ENCODE measurements at places on chromosomes 3 and 15.

DNA sequence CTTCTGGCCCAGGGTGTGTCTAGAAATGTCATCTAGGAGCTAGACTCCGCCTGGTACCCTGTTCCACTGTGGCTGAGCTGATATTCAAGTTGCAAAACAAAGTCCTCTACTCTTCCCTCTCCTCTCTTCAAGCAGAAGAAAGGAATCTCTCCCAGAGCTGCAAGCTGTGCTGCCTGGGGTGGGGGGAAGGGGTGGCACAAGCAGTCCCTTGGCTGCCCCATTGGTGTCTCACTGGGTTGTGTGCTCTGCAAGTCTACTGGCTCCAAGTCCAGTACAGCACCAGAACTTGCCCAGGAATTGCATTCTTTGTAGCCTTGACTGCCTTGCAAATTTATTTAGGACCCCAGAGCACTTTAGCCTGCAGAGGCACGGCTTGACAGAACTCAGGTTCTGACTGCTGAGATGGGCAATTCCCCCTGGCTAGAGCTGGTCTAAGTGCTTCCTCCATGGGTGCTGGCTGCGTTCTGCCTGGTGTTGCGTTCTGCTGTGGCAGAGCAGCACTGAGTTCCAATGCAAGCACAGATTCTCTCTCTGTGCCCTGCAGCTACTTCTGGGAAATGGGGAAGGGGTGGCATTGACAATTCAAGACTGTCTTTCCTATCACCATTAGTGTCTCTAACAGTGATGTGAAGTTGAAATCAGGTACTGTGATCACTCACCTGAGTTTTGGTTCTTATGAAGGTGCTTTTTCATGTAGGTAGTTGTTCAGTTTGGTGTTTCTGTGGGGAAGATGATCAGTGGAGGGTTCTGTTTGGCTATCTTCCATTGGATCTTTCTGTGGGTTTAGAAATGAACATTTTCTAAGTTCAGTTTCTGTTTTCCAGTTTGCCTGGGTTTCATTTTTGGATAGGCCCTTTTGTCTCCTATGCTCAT is 39.5 kb downstream of the OXSR1 start:
- DNase-seq = no peak

DNA sequence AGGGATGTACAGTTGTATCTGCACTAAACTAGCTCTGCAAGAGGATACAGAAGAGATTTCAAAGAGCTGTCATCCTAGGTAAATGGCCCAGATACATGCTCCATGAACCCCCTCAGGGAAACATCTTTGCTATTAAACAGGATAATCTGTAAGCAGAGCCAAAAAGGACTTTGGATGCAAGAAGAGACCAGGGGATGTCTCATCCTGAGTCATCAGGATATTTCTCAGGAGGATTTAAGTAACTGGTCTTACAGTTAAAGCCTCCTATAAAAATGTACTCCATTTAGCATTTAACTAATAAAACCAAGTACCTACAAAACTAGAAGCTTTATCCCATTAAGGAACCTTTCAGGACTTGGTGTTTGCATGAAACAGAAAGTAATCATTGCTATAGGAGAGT is 48.2 kb upstream of the PHLDB2 start:
- DNase-seq = no peak

DNA sequence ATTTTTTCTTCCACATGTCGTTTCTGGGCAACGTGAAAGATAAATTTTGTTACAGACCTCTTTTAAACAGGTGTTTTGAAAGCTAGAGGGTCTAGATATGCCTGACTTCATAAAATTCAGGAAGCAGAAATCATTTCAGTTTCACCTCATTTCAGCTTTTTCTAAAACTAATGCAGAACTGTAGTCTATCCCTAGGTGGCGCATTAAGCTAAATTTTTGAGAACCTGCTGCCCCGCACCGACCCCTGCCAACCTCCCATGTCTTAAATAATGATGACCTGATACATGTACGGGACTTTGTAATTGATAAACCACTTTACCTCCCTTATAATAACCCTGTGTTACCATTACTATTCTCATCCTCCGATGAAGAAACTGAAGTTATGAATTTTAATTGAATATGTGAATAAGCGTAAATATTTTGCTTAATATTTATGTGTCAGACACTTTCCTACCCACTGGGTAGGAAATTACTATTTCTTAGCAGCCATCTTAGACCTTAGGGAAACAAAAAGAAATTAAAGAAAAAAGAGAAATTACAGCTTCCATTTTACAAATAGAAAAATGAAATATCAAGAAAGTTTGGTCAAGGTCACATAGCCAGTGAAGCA is 78.7 kb upstream of the GCNT3 start:
- DNase-seq = no peak

- no peak for DNase-seq
Observed at GRCh38 chr3:72339670-72340030, 508.6 kb downstream of the SHQ1 start.

DNA sequence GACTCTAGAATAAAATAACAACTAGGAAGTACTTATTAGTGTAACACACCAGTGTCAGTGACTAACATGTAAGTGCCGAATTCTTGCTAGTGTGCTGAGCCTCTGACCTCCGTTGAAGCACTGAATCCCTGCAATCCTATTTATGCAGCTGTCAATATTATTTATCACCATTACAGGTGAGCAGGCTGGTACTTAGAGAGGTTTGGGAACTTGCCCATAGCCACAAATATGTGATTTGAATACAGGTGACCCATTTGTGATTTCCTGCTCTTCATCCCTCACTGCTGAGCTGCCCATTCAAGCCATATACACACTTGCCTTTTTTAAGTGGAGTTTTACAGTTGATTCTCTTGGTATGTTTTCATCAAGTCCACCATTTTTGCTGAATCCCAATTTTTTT is 12.2 kb downstream of the EIF4E3 start:
- DNase-seq = no peak

- no peak for DNase-seq
Observed at GRCh38 chr15:57224664-57225063, 151.6 kb upstream of the CGNL1 start.

DNA sequence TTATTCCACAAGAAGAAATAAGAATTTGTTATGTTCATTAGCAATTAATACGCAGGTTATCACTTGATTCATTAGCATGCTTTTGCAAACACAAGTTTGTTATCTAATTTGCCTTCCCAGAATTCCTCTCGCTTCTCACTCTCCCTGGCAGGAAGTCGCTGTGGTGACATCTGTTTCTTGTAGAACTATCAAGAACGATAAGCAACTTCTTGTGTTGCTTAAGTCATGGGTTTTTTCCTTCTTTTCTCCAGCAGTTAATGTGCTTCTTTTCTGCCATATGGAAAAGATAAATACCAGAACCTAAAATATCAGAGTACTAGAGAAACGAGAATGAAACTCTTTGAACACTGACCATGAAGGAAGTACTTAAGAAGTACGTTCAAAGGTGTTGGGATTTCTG is 99.8 kb upstream of the CHMP2B start:
- no peak for DNase-seq

- no peak for DNase-seq
Observed at GRCh38 chr15:76664895-76665294, 240.2 kb downstream of the SCAPER start.

DNA sequence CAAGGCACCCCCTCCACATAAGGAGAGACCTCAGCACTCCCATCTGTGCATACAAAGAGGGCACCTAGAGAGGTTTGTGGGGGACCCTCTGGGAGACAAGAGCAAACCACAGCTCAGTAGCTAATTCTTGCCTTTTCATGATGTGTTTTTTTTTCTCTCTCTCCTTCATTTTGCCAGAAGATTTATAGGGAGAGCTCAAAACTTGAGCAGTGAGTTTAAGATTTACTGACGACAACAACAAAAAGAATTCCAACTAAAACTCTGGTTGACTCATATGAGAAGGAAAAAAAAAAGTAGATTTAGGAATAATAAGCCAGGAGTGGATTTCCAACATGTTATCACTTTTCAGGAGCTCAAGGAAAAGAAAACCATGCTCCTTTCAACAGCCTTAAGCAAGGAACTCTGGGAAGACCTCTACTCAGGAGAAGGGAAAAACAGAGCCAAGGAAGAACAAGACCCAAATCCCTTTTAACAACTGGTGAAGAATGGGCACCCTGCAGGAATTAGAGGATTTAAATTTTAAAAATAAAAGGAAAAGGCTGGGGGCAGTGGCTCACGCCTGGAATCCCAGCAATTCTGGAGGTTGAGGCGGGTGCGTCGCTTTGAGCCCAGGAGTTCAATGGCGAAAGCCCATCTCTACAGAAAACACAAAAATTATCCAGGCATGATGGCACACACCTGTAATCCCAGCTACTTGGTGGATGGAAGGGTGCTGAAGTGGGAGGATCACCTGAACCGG is 58.2 kb upstream of the RAD18 start:
- DNase-seq = no peak

DNA sequence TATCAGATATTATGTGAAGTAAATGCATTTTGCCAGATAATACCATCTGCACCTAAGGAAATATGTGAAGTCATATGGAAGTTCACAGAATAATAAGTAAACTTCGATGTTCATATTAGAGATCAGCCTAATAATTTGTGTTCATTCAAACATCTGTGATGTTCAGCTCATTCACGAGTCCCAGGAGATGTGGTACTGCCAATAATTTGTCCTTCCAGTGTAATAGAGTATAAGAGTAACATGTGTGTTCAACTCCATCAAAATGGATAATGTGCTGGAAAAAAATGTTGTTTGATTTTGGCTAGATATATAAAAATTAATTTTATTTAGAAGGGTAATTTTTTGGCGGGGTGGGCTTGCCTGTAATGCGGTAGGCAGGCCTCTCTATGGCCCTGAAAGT is 75.4 kb upstream of the ARL6 start:
- no peak for DNase-seq

DNA sequence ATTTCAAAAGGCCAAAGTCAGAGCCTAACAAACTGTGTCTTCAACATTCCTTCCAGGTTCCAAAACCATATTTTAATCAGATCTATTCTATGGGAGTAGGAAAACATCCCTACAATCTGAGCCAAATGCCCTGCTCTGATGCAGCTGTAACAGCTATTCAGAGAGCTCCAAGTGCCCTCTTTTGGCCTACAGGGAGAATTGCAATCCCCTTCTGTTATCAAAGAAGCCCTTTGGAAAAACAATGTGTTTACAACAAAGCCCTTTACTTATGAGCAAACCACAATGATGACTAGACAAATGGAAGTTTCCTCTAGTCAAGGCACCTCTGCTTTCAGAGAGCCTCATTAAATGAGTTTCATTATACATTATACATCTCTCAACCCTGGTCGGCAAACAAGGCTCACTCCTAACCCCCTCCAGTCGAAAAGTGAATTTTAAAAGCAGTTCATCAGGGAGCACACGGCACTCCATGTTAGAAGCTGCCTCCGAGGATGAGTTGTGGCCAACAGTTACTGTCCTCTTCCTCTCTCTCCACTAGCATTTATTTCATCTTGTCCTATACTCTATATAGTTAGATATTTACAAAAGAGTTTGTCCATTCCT is 42.6 kb upstream of the TMCO5A start:
- no peak for DNase-seq

DNA sequence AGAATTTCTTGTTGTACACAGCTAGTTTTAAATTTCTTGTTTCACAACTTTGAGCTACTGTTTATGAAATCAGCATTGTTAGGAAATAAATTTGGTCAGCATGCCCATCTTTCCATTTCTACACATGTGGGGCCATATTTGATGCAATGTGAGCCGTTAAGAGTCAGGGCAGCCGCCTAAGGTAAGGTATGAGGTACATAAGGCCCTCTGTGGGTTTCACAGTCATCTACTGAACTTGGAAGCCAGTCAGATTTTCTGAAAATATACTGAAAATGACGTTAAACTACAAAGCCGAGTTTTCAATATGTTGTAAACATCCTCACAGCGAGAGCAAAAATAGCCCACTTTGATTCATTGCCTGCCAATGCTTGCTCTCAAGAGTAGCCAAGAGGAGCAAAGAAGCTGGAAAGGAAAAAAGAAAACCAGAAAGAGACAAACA is 94.7 kb upstream of the PDZRN3 start:
- DNase-seq = no peak

DNA sequence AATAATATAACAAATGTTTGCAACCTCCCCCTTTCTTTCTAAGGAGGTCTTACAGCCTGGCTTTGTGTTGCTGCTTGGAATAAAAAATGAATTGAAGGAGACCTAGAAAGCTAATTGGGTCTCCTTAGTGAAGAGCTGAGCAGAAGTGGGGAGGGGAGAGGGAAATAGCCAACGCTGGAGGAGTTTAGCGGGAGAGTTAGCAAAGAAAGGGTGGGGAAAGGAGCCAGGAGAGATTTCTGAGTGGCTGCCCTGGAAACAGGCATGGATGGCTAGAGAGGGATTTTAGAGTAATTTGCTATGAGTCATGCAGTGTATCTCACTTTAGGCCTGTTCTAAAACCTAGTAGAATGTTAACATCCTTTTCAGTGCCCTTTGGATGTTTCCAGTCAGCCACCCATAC is 45.2 kb upstream of the PFN2 start:
- no peak for DNase-seq

GRCh38 chr3:42852441-42852840 is 23.2 kb downstream of the CYP8B1 start:
- DNase-seq = no peak

DNA sequence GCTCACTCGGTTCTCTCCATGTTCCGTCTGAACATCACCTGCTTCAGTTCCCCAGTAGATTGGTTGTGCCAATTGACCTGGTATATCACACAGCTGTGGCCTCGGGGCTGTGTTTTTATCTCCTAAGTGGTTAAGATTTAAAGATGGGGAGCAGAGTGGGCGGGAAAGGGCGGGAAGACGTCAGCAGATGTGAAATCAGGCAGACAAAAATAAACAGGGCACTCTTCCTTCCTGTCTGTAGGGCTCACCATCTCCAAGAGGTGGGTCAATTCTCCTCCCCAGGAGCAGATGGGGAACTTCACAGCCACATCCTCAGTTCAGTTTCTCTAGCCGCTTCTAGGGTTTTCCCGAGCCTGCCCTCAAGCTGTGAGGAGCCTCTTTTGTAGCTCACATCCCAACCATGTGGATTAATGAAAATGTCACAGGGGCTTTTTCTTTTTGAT is 26.8 kb upstream of the LIMD1 start:
- DNase-seq = no peak

- DNase-seq = no peak
Observed at GRCh38 chr3:106715286-106715685, 662.0 kb upstream of the CCDC54 start.

DNA sequence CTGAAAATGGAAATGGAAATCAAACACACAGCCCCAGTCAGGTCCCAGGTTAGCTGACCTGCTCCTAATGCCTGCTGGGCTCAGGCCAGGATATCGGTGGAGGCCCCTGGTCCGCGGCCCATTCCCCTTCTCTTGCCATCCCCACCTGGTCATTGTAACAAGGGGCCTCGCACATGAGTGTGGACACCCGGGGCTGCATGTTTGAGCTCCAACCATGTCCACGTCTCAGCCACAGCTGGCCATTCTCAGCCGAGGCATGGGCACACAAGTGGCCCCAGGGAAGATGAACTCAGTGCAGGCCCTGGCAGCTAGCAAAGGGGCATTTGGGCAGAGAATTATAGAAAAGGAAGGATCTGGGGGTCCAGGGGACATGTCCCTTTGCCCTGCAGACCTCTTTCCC is 41.7 kb downstream of the FAM174B start:
- DNase-seq = no peak

GRCh38 chr3:122635789-122636188 is 44.9 kb upstream of the PARP14 start:
- no peak for DNase-seq
